ENCODE measurements at places on chromosomes 11 and 22. TPM values are rescaled to one million over a fixed set of nuclear protein-coding genes. Genes with fewer than 3 reads are reported as not detected.

TOLLIP gene
- 34.4 TPM for total RNA-seq

GALNT18 gene
- 30.2 TPM for total RNA-seq

TRIM48 gene
- total RNA-seq, result not detected

C11orf86 gene
- not detected for total RNA-seq

PHRF1 gene
- 14.7 TPM for total RNA-seq

EHF gene
- not detected for total RNA-seq

LRRC75B gene
- 7.0 TPM for total RNA-seq

DDIAS gene
- total RNA-seq, result 0.13 TPM

OR9Q2 gene
- total RNA-seq, result not detected

OR52E8 gene
- total RNA-seq, result not detected

SAC3D1 gene
- 4.8 TPM for total RNA-seq

PPP6R3 gene
- total RNA-seq, result 121 TPM

CST6 gene
- total RNA-seq, result not detected

HEPN1 gene
- not detected for total RNA-seq

OR2AG1 gene
- not detected for total RNA-seq

PLEKHA7 gene
- total RNA-seq, result 24.6 TPM

PGGHG gene
- 21.7 TPM for total RNA-seq

KRTAP5-8 gene
- not detected for total RNA-seq

APOA5 gene
- not detected for total RNA-seq

UBQLNL gene
- 0.19 TPM for total RNA-seq

UPB1 gene
- not detected for total RNA-seq

MS4A1 gene
- total RNA-seq, result 2.2 TPM

TSSK2 gene
- total RNA-seq, result not detected

KBTBD3 gene
- 12.0 TPM for total RNA-seq

OR2AG2 gene
- total RNA-seq, result not detected

PRG3 gene
- total RNA-seq, result not detected

NRXN2 gene
- 6.3 TPM for total RNA-seq

OR52A1 gene
- total RNA-seq, result not detected

GRM5 gene
- total RNA-seq, result not detected

DNAJB7 gene
- total RNA-seq, result not detected

LRRC56 gene
- total RNA-seq, result 0.32 TPM

FBLN1 gene
- total RNA-seq, result 340 TPM

APOL4 gene
- 68.3 TPM for total RNA-seq

MS4A4E gene
- 2.2 TPM for total RNA-seq

NPAS4 gene
- total RNA-seq, result not detected

GLYATL2 gene
- not detected for total RNA-seq

MPPED1 gene
- total RNA-seq, result not detected

JAML gene
- 35.9 TPM for total RNA-seq

JHY gene
- 7.0 TPM for total RNA-seq

REXO2 gene
- 107 TPM for total RNA-seq

GRAMD1B gene
- total RNA-seq, result 2.1 TPM

APOL2 gene
- 109 TPM for total RNA-seq

CABP4 gene
- 4.6 TPM for total RNA-seq
